ENCODE measurements at places on chromosomes 6 and 20.

DNA sequence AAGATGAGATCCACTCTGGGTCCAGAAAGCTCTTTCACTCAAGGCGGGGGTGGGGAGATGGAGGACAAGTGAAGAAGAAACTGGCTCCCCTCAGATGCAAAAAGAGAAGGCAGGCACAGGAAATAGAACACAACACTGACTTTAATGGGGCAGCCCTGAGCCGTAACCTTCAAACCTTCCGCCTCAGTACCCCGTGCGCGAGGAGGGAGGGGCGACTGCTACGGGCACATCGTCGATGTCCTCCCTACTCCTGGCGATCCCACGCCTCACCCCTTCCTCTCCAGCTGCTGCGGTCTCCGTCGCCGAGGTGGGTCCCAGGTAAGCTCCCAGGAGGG lies 3.9 kb downstream of the SPEF1 start:
- no peak for DNase-seq

GRCh38 chr20:50315586-50316551 lies 125.2 kb downstream of the CEBPB start:
- DNase-seq: no peak

GRCh38 chr20:53162251-53162835 lies 190.2 kb downstream of the TSHZ2 start:
- peak; percentile 7 for DNase-seq

- DNase-seq: no peak
Measured at GRCh38 chr6:29980511-29980910, 38.2 kb downstream of the HLA-A start.

GRCh38 chr6:5763871-5764270 lies 242.9 kb downstream of the NRN1 start:
- no peak for DNase-seq

DNA sequence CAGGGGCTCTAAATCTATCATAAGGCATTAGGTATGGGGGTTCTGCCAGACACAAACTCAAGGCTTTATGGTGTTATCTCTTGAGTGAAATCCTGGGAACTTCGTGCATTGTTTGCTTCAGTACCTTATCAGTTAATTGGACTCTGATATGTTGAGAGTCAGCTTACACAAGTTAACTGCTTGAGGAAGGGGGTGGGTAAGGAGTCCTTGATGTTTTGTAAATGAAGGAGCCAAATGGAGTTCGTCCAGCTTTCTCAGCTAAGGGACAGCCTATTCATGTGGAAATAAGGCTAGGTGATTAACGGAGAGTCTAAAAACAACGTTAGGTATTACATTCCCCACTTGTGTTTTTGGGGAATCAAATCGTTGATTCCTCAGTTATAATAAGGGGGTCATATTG lies 157.4 kb downstream of the TRIM27 start:
- no peak for DNase-seq

DNA sequence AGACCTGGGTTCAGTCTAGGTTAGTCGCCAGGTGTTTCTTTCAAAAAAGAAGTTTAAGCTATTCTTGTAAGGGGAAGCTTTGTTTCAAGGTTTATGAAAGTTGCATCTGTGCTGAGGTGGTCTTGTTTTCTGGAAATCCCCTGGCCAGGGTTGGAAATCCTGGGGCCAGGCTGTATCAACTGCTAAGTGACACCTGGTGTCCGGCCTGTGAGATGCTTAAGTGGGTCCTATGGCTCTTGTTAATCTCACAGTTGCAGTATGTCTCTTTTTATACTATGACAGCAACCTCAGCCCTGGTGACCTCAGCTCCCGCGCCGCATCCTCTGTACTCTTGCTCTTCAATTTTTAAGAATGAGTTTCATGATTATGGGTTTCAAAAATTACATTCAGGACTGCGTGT lies 72.0 kb downstream of the CHMP4B start:
- no peak for DNase-seq

- DNase-seq: no peak
Measured at GRCh38 chr6:16374461-16375200, 136.2 kb downstream of the GMPR start.

DNA sequence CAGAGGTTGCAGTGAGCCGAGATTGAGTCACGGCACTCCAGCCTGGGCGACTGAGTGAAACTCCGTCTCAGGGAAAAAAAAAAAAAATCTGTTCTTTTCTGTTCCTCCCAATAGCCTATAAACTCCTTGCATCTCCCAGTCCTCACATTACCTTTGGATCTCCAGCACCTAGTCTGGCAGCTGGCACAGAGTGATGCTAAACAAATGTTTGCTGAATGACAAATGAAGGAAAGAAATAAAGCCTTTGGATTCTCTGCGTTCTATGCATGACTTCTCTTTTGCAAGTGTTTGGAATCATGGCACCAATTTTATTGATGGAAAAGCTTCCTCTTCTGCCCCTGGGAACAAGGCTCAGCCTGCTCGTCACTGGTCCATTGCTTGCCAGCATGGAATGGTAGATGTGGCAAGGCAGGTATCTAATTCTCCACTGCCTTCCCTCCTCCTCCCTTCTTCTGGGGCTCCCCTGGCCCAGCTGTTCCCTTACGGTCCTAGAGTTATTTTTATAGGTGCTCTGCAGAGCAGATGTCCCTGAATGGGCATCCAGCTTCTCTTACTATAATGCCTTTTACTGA lies 53.6 kb upstream of the FYN start:
- DNase-seq: no peak

GRCh38 chr6:111764238-111765175 lies 108.7 kb downstream of the FYN start:
- peak; percentile 36 for DNase-seq

DNA sequence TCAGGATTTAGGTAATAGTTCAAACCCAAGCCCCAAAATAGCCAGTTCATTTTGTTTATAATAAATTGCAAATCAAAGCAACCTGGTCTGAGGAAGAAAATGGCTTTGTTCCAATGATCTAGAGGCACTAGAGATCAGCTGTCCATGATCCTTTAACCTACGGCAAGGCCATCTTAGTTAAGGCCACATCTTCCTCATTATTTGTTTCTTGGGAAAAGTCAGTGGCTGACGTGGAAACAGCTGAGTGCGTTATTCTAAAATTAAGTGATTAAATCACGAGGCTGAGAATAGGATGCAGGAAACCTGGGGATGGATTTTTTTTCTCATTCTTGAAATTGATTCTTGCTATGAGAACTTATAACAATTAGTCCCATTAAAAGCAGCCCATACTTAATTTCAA lies 10.1 kb upstream of the TENT5A start:
- DNase-seq: no peak

- DNase-seq: no peak
Measured at GRCh38 chr20:51404297-51405060, 138.0 kb downstream of the NFATC2 start.

GRCh38 chr6:145715426-145715825 lies 19.9 kb downstream of the EPM2A start:
- no peak for DNase-seq

DNA sequence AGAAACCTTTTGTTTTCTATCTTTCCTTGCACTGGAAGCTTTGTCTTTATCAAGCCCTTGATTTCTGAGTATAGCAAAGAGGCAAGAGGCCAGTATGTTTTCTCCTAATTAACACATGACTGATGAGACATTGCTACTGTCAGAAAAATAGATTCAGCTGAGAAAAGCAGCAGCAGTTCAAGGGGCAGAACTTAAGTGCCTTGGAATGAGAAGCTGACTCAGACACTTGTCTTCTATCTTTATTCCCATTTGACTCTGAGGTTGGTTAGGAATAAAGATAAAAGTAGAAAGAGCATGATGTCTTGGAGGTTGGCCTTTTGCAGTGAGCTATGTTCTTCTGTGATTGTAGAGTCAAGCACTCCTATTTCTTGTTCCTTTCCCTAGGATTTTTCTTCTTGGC lies 79.1 kb upstream of the MAN1A1 start:
- DNase-seq: no peak

- peak; percentile 94 for DNase-seq
Measured at GRCh38 chr6:151004383-151005024, 139.0 kb downstream of the MTHFD1L start.

DNA sequence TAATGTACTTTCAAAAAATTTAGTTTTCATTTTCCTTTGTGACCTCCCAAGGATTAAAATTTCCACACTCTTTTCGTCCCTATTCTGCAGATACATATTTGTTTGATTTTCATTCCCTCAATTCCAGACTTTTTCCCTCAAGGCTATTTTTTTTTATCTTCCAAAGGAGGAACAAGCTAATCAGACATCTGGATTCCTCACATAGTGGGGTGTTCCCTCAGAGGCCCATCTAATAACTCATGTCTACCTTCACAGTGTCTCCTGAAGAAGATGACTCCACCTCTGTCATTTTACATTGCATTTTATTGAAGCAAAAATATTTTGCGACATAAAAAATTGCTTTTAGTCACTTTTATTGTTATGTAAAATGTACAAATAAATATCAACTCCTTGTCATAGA lies 122.2 kb downstream of the RFPL4B start:
- no peak for DNase-seq

- DNase-seq: peak; percentile 67
Measured at GRCh38 chr6:49557177-49557576, 6.7 kb downstream of the C6orf141 start.

GRCh38 chr6:100479179-100480035 lies 14.7 kb upstream of the SIM1 start:
- peak; percentile 77 for DNase-seq

GRCh38 chr6:3825851-3826581 lies 23.2 kb upstream of the FAM50B start:
- no peak for DNase-seq

GRCh38 chr6:131914967-131915751 lies 36.0 kb downstream of the CCN2 start:
- peak; percentile 71 for DNase-seq

DNA sequence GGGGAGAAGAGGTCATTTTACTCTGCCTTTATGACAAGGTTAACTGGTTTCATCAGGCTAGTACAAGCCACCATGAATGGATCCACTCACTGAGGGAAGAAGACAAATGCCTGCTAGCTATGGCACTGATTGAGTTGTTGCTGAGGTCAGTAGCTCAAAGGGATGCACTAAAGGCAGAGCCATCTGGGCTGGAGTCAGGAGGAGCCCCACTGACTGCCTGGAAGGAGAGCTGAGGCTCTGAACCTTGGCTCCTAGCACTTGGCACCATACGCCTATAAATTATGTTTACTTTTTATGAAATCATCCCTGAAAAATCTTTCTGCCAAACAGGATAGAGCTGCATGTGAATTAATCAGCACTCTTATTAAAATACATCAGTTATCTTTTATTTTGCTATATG lies 104.6 kb downstream of the DTD1 start:
- peak; percentile 88 for DNase-seq

GRCh38 chr6:80245043-80245442 lies 138.6 kb downstream of the BCKDHB start:
- no peak for DNase-seq

GRCh38 chr20:58228103-58228483 lies 360 bp downstream of the ANKRD60 start:
- no peak for DNase-seq

GRCh38 chr20:53826090-53826489 lies 232.5 kb upstream of the ZNF217 start:
- no peak for DNase-seq

- peak; percentile 3 for DNase-seq
Measured at GRCh38 chr20:53503517-53503919, 90.1 kb downstream of the ZNF217 start.

DNA sequence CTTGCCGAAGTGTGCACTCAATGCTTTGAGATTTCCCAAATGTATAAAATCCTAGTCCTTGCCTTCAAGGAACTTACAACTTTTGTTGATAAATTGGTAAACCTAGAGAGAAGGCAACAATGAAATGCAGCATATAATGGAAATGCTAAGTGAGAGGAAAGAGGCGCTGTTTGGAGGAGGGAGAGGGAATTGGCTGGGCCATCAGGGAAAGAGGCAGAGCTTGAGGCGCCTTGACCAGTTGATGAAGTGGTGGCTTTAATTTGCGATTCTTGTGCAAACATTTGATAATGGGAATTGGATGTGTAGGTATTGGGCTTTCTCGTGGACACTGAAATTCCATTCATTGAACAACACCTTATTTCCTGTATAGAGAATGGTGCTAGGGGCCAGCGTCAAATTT lies 1.9 kb upstream of the CDYL start:
- DNase-seq: no peak

DNA sequence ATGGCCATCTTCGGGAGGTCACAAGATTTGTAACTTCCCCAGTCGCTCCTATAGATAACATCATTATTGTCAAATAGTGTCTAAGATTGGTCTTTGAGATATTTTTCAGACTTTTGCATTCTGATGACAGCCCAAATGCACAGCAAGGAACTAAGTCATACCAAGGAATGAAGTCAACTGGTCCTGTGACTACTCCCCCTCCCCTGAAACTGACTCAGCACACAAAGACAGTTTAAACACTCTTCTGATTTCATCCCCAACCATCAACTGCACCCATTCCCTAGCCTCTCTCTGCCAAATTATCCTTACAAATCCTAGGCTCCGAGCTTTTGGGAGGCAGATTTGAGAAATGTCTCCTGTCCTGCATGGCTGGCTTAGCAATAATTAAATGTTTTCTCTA lies 139.4 kb downstream of the HS3ST5 start:
- no peak for DNase-seq

GRCh38 chr20:15188415-15188814 lies 851.0 kb upstream of the FLRT3 start:
- DNase-seq: no peak

GRCh38 chr20:39862470-39862891 lies 826.6 kb downstream of the MAFB start:
- no peak for DNase-seq

- no peak for DNase-seq
Measured at GRCh38 chr20:57785061-57785460, 75.2 kb upstream of the PMEPA1 start.

- peak; percentile 38 for DNase-seq
Measured at GRCh38 chr6:81750681-81751387, 1.6 kb downstream of the TENT5A start.

DNA sequence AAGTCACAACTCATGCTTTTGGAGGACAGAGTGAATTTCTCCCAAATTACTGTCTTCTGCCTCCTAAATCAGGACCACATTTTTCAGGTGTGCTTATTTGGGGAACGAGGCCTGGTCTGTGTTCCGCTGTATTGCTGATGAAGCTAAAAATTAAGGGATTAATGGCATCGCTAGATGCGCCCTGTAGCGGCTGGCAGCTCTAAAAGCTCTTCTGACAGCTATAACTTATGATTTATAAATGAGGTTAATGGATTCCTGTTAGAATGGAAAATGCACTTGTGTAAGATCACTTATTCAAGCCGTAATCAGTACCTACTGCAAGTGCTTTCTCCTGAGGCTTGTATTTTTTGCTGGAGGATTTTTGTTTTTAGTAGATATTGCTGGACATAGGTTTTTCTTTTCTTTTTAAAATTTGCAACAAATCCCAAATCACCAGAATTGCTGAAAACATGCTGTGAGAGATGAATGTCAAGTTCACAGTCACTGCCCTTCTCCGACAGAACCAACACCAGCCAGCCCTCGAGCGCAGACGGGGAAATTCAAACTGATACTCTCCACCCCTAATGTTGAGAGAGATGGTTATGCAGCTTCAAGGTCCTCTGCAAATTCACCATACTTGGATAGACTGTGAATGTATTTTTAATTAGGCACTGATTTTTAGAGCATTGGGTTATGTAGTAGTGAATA lies 49.1 kb downstream of the AKAP12 start:
- DNase-seq: no peak

DNA sequence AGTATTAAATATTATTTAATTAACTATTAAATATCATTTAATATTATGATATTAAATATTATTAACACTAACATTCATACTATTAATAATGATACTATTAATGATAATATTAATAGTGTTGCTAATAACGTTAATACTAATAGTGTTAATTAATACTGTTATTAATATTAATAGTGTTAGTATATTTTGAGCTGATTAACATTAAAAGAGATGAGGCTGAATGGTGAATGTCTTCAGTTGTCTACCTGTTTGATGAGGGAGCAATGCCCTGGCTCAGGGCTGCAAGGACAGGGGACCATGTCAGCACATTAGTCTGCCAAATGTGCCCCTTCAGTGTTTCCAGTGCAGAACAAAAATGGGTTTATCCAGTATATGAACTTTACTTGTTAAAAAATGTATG lies 96.6 kb upstream of the PLEKHG1 start:
- no peak for DNase-seq
